ENCODE measurements at places on chromosomes 6 and 20.

DNA sequence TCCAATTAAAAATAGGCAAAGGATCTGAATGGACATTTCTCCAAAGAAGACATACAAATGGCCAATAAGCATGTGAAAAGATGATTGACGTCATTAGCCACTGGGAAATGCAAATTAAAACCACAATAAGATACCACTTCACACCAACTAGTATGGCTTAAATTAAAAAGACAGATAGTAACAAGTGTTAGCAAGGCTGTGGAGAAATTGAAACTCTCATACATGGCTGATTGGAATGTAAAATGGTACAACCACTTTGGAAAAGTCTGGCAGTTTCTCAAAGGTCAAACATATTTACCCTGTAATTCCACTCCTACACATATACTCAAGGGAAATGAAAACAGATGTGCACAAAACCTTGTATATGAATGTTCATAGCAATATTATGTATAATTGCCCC is 83.6 kb downstream of the CEP57L1 start:
- no peak for DNase-seq

GRCh38 chr6:149012040-149012545 is 265.3 kb downstream of the UST start:
- DNase-seq, result no peak

DNA sequence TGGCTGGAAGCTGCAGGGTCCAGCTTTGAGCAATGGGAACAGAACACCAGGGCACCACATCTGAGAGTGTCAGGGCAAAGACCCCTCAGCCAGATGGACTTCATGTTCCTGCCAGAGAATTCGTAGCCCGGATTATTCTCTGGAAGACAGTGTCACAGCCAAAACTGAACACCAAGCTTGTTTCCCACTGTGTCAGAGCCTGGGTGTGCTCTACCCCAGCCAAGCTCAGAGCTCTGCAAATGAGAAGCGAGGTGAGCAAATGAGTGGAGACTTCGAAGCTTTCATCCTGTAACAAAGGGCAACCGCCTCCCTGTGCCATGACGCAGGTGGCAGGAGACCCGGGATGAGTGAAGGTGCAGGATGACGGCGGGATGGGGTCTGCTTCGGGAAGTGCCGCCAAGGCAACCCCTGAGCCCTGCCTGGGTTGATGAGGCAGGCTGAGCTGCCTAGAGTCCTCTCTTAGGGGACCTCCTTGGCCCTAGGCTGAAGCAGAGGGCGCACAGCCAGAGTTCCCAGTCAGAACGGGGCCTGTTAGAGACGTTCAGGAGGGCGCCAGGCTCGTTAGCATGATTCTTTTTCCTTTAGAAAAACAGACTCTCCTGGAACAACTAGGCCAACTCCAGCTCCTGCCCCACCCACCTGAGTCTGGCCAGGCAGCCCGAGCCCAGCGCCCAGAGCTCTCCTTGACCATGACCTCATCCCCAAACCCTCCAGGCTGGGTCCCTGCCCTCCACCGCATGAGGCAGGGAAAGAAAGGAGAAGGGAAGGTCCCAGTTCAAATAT is 187.7 kb downstream of the SOD2 start:
- DNase-seq, result no peak

- DNase-seq, result no peak
Observed at GRCh38 chr6:37254881-37255280, 2.7 kb upstream of the TBC1D22B start.

DNA sequence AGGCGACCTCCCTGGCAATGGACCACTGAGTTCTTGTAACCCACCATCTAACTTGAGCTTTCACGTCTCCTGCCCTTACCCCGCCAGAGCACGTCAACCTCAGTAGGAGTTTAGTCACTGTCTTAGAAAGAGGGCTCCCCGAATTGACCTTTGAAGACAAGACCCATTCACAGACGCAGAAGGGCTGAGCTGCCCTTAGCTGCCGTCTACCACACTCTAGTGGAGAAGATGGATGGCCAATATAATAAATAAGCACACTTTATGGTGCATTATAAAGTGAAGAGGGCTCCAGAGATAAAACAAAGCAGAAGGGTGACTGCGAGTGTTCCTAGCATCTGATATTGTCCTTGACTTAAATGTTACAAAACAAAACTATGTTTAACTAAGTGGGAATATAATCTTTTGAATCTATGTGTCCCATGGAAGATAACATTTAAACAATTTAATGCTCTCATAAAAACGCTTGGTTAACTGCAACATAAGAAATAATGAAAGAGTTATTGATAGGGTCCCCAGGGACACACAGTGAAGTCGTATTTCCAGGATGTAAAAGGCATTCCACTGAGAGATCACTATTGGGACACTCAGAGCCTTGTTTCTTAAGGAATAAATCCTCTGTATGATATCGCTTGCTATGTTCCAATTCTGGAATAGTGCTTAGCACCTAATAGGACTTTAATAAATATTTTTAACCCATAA is 261.1 kb downstream of the THBS2 start:
- no peak for DNase-seq

DNA sequence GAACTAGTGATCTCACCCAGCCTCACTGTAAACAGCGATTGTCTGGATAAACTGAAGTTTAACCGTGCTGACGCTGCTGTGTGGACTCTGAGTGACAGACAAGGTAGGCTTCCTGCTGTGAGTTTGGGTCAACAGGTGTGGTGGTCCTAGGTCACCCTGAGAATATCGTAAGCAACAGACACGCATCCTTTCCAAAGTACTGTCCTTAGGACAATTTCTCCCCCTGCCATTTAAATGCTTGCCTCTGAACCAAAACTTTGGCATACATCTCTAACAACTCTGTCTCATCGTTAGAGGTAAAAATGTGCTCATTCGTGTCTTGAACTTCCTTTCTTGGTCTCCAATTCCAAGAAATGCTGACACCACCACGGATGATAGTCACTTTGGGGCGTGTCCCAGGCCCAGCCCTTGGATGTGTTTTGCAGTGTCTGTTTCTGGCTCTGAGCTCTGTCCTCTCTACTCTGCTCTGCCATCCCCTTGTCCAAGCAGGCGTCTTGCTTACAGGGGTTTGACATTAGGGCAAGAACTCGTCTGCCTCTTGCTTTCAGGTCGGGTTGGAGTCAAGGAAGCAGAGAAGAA is 95.5 kb downstream of the EYA2 start:
- no peak for DNase-seq
